ENCODE measurements at places on chromosomes 4 and X.

- peak; percentile 23 for DNase-seq
Observed at GRCh38 chrX:45850197-45850774, 649.6 kb upstream of the DIPK2B start.

DNA sequence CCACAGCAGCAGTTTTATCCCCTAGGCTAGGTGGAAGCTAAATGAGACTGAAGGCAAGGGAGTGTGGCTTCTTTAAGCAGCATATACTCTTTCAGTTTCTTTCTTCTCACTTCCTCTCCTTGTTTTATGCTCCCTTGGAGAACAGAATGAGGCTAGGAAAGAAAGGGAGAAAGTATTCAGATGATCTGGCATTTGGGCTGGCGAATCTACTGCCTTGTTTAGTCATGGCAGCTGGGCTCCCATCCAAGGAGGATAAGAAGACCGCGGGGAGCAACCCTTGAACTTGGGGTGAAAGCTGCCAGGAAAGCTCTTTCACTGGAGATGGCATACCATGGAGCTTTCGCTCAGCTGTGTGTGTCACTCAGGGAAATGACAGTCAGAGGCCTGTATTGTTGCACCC is 72.1 kb downstream of the ARHGEF38 start:
- DNase-seq, result no peak

- no peak for DNase-seq
Observed at GRCh38 chr4:93831716-93832496, 3.4 kb downstream of the ATOH1 start.

- DNase-seq, result no peak
Observed at GRCh38 chr4:17309567-17310268, 202.2 kb downstream of the QDPR start.

DNA sequence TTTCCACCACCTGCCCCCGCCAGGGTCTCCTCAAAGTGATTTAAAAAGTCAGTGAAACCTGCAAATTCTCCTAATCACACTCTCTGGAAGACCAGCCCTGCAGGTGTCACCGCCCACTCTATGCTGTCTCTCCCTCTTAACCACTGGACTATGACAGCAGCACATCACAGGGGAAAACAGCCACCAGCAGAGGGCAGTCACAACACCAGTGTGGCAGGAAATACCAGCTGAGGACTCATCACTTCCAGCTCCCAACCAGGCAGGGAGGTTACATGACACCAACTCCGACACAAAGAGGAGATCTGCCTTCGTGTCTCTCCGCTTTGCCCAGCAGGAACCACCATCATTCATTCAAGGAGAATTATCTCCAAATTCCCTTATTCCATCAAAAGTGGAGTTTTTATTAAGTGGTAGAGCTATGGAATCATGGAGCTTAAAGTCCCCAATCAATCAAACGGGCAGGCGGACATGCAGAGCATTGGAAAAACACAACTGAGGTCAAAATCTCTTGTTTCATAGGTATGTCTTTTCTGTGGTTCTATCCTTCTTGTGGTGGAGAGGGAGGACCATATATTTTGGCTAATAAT is 91.3 kb downstream of the NSUN7 start:
- DNase-seq, result peak; percentile 83

GRCh38 chr4:156754832-156755570 is 216.6 kb downstream of the PDGFC start:
- DNase-seq, result no peak

GRCh38 chr4:114807357-114807756 is 208.8 kb downstream of the UGT8 start:
- no peak for DNase-seq

GRCh38 chr4:139962130-139962684 is 191.8 kb downstream of the MAML3 start:
- DNase-seq, result no peak

- DNase-seq, result no peak
Observed at GRCh38 chr4:4792466-4792865, 67.0 kb upstream of the MSX1 start.

DNA sequence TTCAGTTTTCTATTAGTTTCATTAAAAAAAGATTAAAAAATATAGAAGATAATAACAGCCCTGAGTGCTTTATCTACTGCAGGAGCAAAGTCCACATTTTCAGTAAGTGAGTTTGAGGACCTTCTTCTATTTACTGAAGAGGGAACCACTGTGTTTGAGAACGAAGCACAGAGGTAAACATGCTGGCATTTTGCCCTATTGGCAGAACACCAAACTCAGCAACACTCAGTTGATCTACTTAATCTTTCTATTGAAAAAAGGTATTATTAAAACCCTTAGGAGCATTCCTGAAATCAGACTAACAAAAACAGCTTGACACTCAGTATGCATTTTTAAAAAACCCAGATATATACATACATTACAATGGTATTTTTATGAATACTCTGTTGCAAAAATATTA is 1496.7 kb downstream of the TECRL start:
- no peak for DNase-seq

DNA sequence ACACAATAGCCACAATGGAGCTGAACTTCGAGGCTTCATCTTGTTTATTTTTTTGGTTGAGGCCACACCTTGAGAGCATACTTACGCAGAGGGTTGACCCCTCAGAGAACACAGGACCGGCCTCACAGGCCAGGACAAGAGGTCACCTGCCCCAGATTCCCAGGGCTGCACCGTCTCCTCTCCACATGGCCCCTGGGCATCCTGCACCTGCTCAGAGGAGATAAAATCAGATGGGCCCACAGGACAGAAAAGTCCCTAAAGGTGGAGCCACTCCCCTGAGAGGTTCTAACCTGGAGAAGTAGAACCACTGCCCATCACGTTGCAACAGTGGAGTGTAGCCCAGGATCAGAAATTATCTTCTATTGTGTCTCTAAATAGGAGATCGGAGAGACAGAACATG is 1.1 kb upstream of the CLDN24 start:
- DNase-seq, result no peak

DNA sequence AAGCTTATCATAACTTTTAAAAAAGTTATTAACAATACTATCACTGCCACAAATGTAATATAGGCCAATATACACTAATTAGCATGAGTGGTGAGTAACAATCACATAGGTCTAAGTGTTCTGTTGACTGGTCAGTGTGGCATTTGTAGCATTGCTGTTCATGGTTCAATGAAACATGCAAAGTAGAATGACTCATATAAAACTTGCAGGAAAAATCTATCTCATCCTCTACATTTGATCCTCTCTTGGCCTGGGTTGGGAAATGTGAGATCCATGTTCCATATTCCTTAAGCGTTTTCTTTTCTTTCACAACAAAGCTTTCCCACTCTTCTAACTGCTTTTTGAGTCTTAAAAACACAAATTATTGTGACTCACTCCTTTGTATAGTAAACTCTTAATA is 1418.7 kb downstream of the FSTL5 start:
- DNase-seq, result no peak

DNA sequence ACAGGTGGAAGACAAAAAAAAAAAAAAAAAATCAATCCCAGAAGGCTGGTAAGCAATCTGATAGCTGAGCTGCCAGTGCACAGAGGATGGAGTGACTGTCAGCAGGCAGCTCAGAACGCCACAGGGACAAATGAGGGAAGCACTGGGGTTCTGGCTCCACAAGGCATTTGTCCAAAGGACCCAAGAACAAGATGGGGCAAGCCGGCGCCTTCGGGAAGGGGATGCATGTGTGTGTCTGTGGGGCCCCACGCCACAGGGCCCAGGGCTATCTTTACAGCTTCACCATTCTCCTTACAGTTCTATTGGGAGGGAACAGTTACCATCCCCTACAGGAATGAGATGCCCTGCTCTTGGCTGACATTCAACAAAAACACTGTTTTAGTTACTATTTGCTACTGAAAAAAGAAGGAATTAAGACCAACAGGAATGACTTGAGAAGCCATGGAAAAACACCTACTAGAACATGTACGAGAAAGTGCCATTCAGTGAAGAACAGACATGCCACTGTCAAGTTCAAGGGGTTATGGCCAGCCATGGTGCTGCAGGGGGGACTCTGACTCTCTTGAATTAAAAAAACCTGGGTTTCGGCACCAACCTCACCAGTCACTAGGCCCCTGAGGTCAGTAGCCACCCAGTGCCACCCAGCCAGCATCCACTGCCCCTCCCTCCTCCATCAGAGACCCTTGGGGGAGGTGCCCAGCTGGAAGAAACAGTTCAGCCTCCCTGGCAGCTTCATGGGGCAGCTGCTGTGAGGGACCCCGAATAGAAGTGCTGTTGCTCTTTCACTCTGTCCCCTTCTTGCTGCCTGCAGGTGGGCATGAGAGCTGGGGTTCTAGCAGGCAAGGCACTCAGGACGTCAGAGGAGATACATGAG is 18.5 kb downstream of the WDR1 start:
- DNase-seq, result no peak

DNA sequence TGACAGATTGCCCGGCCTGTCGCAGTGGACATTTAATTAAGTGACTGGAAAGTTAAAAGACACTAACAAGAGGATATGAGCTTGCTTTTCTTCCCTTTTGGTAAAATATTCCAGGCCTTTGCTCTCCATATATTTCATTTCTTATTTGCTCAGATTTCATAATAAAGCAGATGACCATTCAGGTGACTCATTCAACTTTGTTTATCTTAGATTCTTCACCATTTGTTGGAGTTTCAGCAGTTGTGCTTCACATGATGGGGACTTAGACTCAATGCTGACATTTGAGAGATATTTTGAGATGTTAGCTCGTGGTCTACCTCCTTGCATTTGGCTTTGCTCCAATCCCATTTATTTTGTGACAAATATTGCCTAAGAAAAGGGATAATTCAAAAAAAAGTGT is 312.2 kb downstream of the ARHGAP24 start:
- no peak for DNase-seq

GRCh38 chrX:67328476-67328875 is 215.3 kb upstream of the AR start:
- no peak for DNase-seq

DNA sequence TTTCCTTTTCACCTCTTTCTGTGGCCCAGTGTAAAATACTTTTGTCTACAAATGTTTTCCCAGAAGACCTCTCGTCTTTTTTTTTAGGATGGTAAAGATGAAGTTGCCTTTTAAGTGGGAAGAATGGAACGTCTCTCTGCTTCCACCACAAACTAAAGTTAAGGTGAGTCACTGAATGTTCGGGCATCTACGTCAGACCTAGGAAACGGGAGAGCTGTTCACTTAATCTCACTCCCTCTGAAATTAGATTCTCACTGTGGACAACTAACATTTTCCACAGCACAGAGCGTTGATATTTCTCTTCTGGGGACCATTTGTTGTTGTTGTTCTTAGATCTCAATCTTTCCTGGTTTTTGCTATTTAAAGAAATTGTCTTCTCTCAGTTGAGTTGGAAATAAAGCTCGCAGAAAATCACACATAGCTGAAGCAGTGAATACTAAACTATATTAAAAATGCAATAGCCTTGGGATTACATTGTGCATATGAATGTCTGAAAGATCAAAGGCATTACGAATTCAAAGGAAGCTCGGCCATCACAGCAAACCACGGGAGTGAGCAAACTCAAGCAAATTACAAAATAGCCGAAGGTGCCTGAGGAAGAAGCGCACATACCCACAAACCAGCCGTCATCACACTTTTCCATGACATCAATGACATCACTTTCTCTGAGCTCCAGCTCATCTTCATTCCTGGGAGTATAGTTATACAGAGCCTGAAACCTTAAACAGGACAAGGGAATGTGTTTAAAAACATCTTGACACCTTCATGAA is 53.9 kb upstream of the PDLIM3 start:
- DNase-seq, result no peak
